ENCODE measurements at places on chromosomes 4 and X.

DNA sequence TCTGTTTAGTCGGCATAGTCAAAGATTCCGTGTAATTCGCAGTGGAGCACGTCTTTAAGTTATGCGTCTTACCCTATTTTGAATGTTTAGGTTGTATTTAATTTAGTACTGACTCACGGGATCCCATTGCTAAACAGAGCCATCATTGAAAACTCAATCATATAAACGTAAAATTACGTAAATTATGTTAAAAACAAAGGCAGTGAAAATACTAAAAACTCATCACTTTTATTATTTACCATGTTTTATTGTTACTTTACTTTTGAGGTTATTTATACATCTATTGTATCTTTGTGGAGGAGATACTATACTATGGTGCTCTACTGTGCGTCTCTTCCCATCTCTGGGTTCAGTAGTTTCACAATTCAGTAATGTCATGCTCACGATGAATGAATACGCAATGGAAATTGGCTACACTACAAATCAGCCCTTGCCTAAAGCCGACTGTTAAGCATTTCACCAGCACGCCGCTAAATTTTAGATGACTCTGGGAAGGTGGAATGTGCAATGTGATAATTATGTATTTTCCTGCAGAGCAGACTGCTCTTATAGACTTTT lies 944 bp downstream of the FUNDC2 start:
- no peak for DNase-seq

DNA sequence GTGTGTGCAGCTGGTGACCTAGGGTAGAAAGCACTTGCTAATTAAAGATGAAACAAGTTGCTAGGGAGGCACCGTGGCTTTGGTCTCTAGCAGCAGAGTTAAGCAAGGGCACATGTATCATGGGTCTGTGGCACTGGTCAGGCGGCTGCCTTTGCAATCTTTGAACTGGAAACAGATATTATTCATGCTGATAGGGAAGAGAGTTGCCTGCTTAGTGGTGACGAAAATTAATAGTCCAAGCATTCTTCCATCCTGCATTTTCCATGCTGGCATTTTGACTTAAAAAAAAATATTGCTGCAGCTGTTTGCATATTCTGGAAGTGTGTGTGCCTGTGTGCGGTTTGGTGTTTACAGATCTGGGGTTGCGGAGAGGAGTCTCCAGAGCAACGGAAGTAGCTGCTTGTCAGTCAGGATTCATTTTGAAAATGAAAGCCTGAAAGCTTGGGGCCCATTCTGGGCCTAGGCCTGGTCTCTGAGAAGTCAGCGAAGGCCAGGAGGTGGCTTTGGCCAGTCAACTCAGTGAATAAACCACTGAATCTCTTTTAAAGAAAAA lies 2.3 kb upstream of the SOWAHD start:
- DNase-seq, result no peak

- no peak for DNase-seq
Observed at GRCh38 chr4:96603641-96604040, 763.7 kb downstream of the PDHA2 start.

DNA sequence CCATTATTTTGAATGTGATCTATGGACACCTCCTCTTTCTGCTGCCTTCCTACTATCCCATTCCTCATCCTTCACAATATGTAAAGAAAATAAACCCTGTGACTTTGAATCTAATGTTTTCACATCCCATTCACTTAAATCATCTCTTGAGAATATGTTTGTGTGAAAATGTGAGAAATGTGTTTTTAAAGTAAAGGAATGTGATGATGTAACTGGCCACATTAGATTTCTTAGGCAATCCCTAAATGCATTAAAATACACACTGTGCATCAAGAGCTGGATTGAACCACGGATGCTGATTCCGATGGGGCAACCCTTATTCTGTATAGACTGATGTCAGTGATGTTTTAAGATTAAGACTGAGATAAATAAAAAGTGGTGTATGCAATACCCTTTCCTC lies 558.9 kb upstream of the TENM3 start:
- DNase-seq, result peak; percentile 84

DNA sequence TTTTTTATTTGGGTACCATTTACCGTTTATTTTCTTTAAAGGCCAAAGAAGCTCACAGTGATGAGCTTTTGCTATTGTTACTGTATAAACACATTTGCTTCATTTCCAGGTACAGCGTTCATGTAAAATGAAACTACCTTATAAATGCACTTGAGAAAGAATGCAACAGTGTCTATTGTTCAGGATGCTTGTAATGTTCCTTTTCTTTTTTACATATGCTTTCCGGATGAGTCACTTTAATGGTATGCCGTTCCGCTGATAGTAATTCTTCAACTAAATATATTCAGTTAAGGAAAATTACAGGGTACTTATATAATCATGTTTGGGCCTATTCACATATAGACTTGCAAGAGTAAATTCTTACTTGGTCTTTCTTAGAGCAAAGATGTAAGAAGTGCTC lies 354.9 kb downstream of the RPA4 start:
- no peak for DNase-seq
